ENCODE measurements at places on chromosomes 1 and 21. TPM values are rescaled to one million over a fixed set of nuclear protein-coding genes. Genes with fewer than 3 reads are reported as not detected.

- no peak for DNase-seq
- no peak overlapping the region for H3K4me3 ChIP-seq
These were observed 27.1 kb upstream of the VTCN1 start for GRCh38 chr1:117237726-117238381.

DNA sequence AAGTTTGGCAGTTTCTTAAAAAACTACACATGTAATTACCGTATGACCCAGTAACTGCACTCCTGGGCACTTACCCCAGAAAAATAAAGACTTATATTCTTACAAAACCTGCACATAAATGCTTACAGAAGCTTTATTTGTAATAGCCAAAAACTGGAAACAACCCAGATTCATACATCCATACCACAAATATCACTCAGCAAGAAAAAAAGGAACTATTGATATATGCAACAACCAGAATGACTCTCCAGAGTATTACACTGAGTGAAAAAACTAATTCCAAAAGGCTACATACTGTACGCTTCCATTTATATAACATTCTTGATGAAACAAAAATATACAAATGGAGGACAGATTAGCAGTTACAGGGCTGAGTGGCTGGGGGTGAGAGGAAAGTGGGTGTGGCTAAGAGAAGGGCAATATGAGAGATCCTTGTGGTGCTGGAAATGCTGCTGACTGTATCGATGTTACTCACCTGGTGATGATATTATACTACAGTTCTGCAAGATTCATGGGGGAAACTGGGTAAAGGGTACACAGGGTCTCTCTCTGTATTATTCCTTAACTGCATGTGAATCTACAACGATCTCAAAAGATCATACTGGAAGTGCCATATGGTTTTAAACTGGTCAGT is 96.0 kb upstream of the GNG4 start:
- H3K4me1 ChIP-seq, result no peaks in the 10 kb centered on the region
- no peak overlapping the region for H3K4me3 ChIP-seq
- no peaks in the 10 kb centered on the region for H3K27me3 ChIP-seq
- DNase-seq, result peak; percentile 2
- H3K27ac ChIP-seq, result no peak overlapping the region

The CFHR1 gene
- not detected for total RNA-seq

The CA14 gene
- total RNA-seq, result not detected

The CRP gene
- total RNA-seq, result not detected

The VANGL1 gene
- 2.7 TPM for total RNA-seq

Measured in activated CD8-positive, alpha-beta T cell treated with anti-CD3 and anti-CD28 coated beads for 36 hours (primary cell).